ENCODE measurements at places on chromosomes 1 and 21. TPM values are rescaled to one million over a fixed set of nuclear protein-coding genes. Genes with fewer than 3 reads are reported as not detected.
A peak's percentile ranks its signal among the peaks of the same experiment; 100 is the strongest.

- H3K4me3 ChIP-seq = no peak overlapping the region
- H3K27ac ChIP-seq = no peak overlapping the region
- H3K4me1 ChIP-seq = no peaks in the 10 kb centered on the region
- peaks cover 22% of the 10 kb centered on the region for H3K27me3 ChIP-seq
- peak; percentile 51 for DNase-seq
Measured at GRCh38 chr1:201016211-201016651, 7.3 kb downstream of the KIF21B start.

The TMPRSS3 gene
- not detected for polyA plus RNA-seq

- H3K4me1 ChIP-seq = no peaks in the 10 kb centered on the region
- no peaks in the 10 kb centered on the region for H3K27me3 ChIP-seq
- H3K27ac ChIP-seq = no peak overlapping the region
- no peak for DNase-seq
Measured at GRCh38 chr1:13823126-13823880, 123.3 kb downstream of the PRDM2 start.

The KCNA10 gene
- not detected for polyA plus RNA-seq

The DNAJC28 gene
- 2.0 TPM for polyA plus RNA-seq

The MAP3K6 gene
- 17.9 TPM for polyA plus RNA-seq

The OR2L5 gene
- not detected for polyA plus RNA-seq

The PHGDH gene
- polyA plus RNA-seq = 257 TPM

- no peaks in the 10 kb centered on the region for H3K36me3 ChIP-seq
- H3K27ac ChIP-seq = no peak overlapping the region
- H3K4me3 ChIP-seq = no peak overlapping the region
- no peaks in the 10 kb centered on the region for H3K4me1 ChIP-seq
- peaks cover 49% of the 10 kb centered on the region for H3K27me3 ChIP-seq
Measured at GRCh38 chr21:42779431-42779861, 99.9 kb downstream of the WDR4 start.

GRCh38 chr1:71047635-71048607 is at the start of gene PTGER3:
Gene PTGER3 (minus strand): TSS chr1:71047816. CDS start chr1:71047577, 239 bp downstream.
- H3K27ac ChIP-seq = no peak within 1 kb of the TSS
- DNase-seq = peak; percentile 63
- H3K4me1 ChIP-seq = no peaks in the 10 kb centered on the region
- no peaks in the 10 kb centered on the region for H3K36me3 ChIP-seq
- peak within 1 kb of the TSS; percentile 65 for H3K4me3 ChIP-seq

GRCh38 chr21:45803618-45804340 is 160.3 kb downstream of the PCBP3 start:
- H3K27ac ChIP-seq = no peak overlapping the region
- H3K4me3 ChIP-seq = no peak overlapping the region
- no peaks in the 10 kb centered on the region for H3K27me3 ChIP-seq
- no peaks in the 10 kb centered on the region for H3K4me1 ChIP-seq
- no peaks in the 10 kb centered on the region for H3K36me3 ChIP-seq

The MAST2 gene
- polyA plus RNA-seq = 14.2 TPM

- no peak overlapping the region for H3K27ac ChIP-seq
- H3K27me3 ChIP-seq = no peaks in the 10 kb centered on the region
- H3K4me1 ChIP-seq = no peaks in the 10 kb centered on the region
- H3K36me3 ChIP-seq = no peaks in the 10 kb centered on the region
Measured at GRCh38 chr21:24759348-24760075, 847.8 kb downstream of the MRPL39 start.

Measured in GM23248 (cell line).